ENCODE measurements at places on chromosomes 7 and 10. TPM values are rescaled to one million over a fixed set of nuclear protein-coding genes. Genes with fewer than 3 reads are reported as not detected.

The FRMPD2 gene
- polyA plus RNA-seq = not detected

The POM121 gene
- 32.2 TPM for polyA plus RNA-seq

The VCL gene
- polyA plus RNA-seq = 9.6 TPM

The ELAPOR2 gene
- polyA plus RNA-seq = 11.3 TPM

The ZNF777 gene
- polyA plus RNA-seq = 5.2 TPM

The GOLGA7B gene
- polyA plus RNA-seq = 0.19 TPM

The SPDYE5 gene
- polyA plus RNA-seq = 0.27 TPM

The C7orf33 gene
- polyA plus RNA-seq = not detected

The FAM20C gene
- polyA plus RNA-seq = 0.81 TPM

The NPC1L1 gene
- 0.10 TPM for polyA plus RNA-seq

The CCDC136 gene
- polyA plus RNA-seq = 1.1 TPM

The NPFFR1 gene
- not detected for polyA plus RNA-seq

The TMEM178B gene
- polyA plus RNA-seq = 0.28 TPM

The POU6F2 gene
- polyA plus RNA-seq = not detected

The NPTX2 gene
- not detected for polyA plus RNA-seq

The SPDYE11 gene
- polyA plus RNA-seq = not detected

The ERVW-1 gene
- not detected for polyA plus RNA-seq

The ZNF716 gene
- polyA plus RNA-seq = not detected

The UNC5B gene
- polyA plus RNA-seq = not detected

The FAM24B gene
- 23.4 TPM for polyA plus RNA-seq

The CPA5 gene
- polyA plus RNA-seq = not detected

The UCMA gene
- not detected for polyA plus RNA-seq

The FEZF1 gene
- not detected for polyA plus RNA-seq

The PAX4 gene
- polyA plus RNA-seq = not detected

The PCGF5 gene
- 43.6 TPM for polyA plus RNA-seq

The DLX6 gene
- not detected for polyA plus RNA-seq

The IKZF5 gene
- polyA plus RNA-seq = 25.9 TPM

The C10orf105 gene
- 0.12 TPM for polyA plus RNA-seq

The NCF1 gene
- 643 TPM for polyA plus RNA-seq

The KIF11 gene
- polyA plus RNA-seq = 0.64 TPM

The ACSM6 gene
- not detected for polyA plus RNA-seq

The PLA2G12B gene
- polyA plus RNA-seq = not detected

The OR2A12 gene
- not detected for polyA plus RNA-seq

The ZPBP gene
- polyA plus RNA-seq = 0.55 TPM

The PNLIP gene
- polyA plus RNA-seq = not detected

The SPACDR gene
- polyA plus RNA-seq = 2.9 TPM

The OR9A2 gene
- polyA plus RNA-seq = not detected

The KIAA1217 gene
- 0.03 TPM for polyA plus RNA-seq

The OLAH gene
- not detected for polyA plus RNA-seq

The CTAGE6 gene
- polyA plus RNA-seq = not detected

The BICC1 gene
- not detected for polyA plus RNA-seq

The PNLIPRP2 gene
- not detected for polyA plus RNA-seq

The NKX2-3 gene
- polyA plus RNA-seq = not detected

The ICA1 gene
- polyA plus RNA-seq = 0.30 TPM

The SEC61A2 gene
- 13.3 TPM for polyA plus RNA-seq

The PKD2L1 gene
- 0.48 TPM for polyA plus RNA-seq

The CPN1 gene
- polyA plus RNA-seq = not detected

The NAT16 gene
- not detected for polyA plus RNA-seq

The PIP4K2A gene
- 29.5 TPM for polyA plus RNA-seq

The MYO1G gene
- 239 TPM for polyA plus RNA-seq

The HMX3 gene
- not detected for polyA plus RNA-seq

The EN2 gene
- not detected for polyA plus RNA-seq

The CALML5 gene
- not detected for polyA plus RNA-seq

The ANLN gene
- 0.19 TPM for polyA plus RNA-seq

The IGFBP3 gene
- not detected for polyA plus RNA-seq

Data from B cell (primary cell).